ENCODE measurements at places on chromosomes 16 and 17.

- DNase-seq, result no peak
Measured at GRCh38 chr17:83186226-83186625, 106.8 kb downstream of the METRNL start.

DNA sequence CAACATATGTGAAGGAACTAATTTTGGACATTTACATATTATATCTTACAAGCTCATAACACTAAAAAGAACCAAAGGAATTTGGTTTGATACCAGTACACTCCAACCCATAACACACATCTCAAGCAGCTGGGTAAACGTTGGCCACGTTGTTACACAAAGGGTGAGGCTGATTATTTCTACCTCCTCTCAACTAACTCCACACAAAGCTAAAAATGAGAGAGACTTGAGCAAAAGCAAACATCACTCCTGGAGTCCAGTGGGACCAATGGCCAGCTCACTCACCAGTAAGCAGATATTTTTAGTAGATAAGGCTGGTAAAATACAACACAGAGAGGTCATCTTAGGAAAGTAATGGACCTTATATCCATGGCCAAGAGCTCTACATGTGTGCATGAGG is 207.6 kb downstream of the MRTFB start:
- DNase-seq, result no peak

GRCh38 chr16:2415085-2415484 is 14.2 kb upstream of the CCNF start:
- DNase-seq, result no peak

DNA sequence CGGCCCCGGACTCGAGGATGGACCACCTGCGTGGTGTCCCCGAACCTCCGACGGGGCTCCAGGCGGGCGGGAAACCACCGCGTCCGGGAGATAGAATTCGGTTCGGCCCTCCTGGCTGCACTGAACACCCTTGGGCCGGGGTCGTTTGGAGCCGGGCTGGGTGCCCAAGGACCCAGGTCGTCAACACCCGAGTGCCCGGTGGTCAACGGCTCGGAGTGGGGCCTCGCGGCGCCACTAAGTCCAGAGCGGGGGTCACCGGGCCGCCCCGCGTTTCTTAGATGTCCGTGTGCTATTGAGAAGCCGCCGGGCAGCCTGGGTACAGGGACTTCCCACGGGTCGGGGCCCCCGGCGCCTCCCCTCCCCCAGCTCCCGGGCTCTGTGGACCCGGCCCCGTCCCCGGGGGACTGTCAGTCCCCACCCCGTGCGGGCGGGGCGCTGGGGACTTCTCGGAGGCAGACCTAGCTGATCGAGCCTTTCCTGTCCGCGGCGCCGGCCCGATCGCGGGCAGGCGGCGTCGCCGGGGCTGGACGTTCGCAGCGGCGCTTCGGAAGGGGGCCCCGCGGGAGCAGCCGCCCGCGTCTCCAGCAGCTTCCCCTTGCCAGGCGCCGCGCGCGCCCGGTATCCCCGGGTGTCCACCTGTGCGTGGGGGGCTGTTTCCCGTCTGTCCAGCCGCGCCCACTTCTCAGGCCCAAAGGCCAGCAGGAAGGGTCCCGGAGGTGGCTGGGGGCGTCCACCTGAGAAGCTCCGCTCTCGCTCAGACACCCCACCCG is 655 bp upstream of the NPTX1 start:
- DNase-seq, result no peak

DNA sequence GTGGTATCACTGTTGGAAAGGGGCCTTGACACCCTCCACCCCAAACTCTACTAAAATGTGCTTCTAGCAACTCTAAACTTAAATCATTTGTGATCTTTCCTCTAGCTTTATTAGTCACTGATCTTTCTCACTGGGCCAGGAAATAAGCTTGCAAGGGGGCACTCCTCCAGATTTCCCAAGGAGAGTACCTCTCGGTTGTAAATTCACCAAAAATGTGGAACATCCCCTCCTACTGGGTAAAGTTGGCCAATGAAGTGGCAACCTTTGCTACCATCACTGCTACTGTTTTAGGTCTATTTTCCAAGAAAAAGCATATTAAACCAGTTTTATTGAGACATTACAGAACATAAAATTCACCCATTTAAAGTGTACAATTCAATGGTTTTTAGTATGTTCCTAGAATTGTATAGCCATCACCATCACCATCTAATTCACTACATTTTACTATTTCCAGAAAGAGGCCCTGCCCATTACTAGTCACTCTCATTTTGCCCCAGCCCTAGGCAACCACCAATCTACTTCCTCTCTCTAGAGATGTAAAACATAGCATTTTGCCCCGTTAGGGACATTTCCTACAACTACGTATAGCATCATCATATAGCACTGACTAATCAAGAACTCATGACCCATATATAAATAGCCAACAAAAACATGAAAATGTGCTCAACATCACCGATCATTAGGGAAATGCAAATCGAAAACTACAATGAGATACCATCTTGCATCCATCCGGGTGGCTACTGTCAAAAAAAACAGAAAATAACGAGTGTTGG is 44.6 kb upstream of the ADCY9 start:
- DNase-seq, result no peak

Data from activated T-helper 1 cell treated with Interleukin-2 at 50 U/mL for 16 hours (primary cell).